ENCODE measurements at places on chromosomes 16 and 17.

- no peak for DNase-seq
These were observed 180.7 kb downstream of the MAP2K4 start for GRCh38 chr17:12201294-12201880.

DNA sequence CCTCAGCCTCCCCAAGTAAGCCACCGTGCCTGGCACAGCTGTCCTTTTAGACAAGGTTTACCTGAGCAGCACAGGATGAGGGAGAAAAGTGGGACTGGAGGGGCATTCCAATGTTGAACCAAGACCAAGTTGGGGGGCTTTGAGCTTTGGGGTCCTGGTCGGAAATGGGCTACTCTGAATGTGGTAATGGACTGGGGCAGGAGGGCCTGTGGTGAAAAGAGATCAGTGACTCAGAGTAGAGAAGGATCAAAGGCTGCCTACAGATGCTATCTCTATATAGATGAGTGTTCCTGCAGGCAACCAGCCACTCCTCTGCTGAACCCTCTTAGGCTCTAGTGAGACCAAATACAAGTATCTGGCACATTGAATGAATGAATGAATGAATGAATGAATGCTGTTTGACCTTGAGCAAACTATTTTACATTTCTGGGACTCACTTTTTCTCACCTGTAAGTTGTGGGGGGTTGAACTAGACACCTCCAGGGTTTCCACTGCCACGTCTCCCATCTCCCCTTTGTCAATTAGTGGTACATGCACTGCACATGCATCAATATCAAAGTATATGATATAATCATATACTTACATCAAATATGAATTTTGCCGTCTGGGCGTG lies 26.3 kb upstream of the ETV4 start:
- DNase-seq: no peak

- no peak for DNase-seq
These were observed 7.1 kb downstream of the NUDT16L1 start for GRCh38 chr16:4700380-4700996.

DNA sequence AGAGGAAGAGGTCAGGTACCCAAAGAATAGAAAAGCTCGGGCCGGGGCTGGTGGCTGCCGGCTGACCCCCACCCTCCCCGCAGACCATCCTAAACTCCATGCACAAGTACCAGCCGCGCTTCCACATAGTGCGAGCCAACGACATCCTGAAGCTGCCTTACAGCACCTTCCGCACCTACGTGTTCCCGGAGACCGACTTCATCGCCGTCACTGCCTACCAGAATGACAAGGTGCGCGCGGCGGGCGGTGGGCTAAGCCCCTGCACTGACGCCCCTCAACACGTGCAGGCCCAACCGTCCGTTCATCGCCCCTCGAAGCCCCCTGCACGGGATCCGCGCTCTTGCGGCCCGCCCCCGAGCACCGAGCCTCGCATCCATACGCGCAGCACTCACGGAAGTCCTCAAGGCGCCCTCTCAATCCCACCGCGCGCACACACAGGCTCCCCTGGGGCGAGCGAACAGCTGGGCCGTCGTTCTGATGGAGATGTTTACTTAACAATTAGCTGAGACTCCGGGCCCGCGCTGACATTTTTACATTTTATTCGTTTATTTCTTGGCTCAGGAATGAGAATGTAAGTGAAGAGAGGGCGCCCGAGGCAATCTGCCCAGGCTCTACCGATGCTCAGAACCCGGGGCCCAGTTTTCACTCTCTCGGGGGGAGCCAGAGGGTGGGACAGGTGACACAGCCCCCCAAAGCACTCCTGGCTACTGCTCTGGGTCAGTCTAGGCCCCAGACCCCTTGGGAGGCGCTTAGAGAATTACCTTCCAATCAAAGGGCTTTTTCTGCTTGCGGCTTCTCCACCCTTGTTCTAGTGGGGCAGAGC lies 3.5 kb downstream of the TBX2 start:
- DNase-seq: no peak

- no peak for DNase-seq
These were observed 12.9 kb downstream of the ITGAX start for GRCh38 chr16:31367853-31368252.

- no peak for DNase-seq
These were observed 1.7 kb upstream of the DBNDD1 start for GRCh38 chr16:90020838-90021382.

GRCh38 chr17:6061290-6061689 lies 8.9 kb upstream of the WSCD1 start:
- no peak for DNase-seq

GRCh38 chr17:75301502-75302206 lies 12.4 kb upstream of the SLC25A19 start:
- no peak for DNase-seq

GRCh38 chr17:75878174-75878998 lies at the start of gene TRIM47:
TSS of gene TRIM47 (minus strand) at chr17:75878581. CDS start at chr17:75878548, 33 bp downstream.
- DNase-seq: no peak

DNA sequence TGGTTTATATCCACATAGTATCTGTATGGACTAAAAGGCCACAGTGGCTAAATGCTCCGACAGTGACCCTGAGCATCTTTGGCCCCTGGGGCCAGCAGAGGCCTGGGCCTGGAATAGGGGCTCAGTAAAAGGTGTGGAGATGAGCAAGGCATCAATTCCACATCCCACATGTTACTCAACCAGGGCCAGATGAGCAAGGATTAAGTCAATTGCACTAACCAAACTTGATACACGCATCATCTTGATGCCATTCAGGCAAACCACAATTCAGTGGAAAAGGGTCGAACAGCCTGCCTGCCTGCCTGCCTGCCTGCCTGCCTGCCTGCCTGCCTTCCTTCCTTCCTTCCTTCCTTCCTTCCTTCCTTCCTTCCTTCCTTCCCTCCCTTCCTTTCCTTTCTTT lies 53.5 kb upstream of the DNAJA2 start:
- DNase-seq: no peak

DNA sequence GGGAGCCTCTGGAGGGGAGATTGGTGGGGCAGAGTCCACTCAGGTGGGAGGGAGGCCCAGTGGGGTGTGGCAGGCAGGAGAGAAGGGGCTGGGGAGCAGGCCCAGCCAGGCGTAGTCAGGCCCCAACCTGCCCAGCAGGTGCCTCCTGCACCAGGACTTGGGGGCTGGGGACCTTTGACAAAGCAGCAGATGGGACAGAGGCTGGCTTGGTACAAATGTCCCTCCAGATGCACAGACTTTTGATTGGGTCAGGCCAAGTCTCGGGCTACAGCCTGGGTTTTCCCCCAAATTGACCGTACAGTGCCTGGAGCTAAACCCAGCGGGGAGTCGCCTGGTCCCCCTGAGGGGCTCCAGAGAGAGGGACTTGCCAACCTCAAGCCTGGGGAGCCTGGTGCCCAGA lies 411 bp downstream of the GGT6 start:
- no peak for DNase-seq

GRCh38 chr16:53092284-53092683 lies 37.5 kb downstream of the CHD9 start:
- DNase-seq: no peak

GRCh38 chr16:56348168-56349085 lies 76.9 kb downstream of the AMFR start:
- no peak for DNase-seq

GRCh38 chr17:65292430-65292829 lies 155.3 kb downstream of the RGS9 start:
- DNase-seq: no peak

GRCh38 chr16:72788269-72788809 lies 259.6 kb downstream of the ZFHX3 start:
- no peak for DNase-seq

GRCh38 chr16:72174726-72175125 lies 2.8 kb upstream of the PMFBP1 start:
- DNase-seq: no peak

- no peak for DNase-seq
These were observed 407.9 kb downstream of the SOX9 start for GRCh38 chr17:72528683-72529082.

DNA sequence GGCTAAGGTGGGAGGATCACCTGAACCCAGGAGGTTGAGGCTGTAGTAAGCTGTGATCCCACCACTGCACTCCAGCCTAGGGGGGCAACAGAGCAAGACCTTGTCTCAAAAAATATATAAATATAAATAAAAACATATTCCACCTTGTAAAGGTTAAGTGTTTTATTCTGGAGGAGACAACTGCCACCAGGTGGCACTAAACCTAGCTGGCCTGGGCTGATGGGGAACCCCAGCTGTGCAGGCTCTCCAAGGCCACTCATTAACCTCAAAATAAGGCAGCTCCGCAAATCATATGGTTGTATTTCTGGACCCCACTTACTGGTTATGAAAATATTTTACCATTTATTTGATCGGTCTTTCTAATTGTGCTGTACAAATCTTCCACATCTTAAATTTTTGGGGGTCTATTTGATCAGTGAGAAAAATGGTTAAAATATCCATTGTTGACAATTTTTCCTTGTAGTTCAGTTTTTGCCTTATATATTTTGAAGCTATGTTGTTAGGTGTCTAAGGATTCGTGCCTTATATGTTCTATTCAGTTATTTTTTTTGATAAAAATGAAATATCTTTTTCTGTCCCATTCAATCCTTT lies 8.5 kb upstream of the ICAM2 start:
- peak; percentile 75 for DNase-seq

- no peak for DNase-seq
These were observed 3.1 kb upstream of the CIAO3 start for GRCh38 chr16:743794-744500.

DNA sequence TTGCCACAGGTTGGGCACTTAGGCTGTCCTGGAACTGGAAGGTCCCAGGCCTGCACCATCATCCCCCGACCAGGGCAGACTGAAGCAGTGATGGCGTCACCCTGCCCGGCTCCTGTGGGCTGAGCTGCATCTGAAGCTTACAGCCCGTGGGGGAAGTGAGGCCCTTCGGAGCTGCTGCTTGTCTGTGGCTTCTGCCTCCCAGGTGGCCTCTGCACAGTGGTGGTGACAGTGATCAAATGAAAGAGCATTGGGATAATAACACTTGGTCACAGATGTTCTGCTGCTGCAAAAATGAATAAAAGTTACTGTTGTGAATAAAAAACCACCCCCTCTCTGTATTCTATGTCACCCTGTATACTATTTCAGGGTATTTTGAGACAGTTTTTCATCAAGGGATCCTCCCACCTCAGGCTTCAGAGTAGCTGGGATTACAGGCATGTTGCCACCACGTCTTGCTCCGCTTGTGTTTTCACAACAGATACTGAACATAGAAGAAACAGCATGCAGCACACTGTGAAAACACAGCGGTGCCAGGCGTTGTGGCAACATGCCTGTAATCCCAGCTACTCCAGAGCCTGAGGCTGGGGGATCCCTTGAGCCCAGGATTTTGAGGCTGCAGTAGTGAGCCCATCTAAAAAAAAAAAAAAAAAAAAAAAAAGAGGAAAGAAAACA lies 165.0 kb downstream of the LGALS9B start:
- DNase-seq: no peak

DNA sequence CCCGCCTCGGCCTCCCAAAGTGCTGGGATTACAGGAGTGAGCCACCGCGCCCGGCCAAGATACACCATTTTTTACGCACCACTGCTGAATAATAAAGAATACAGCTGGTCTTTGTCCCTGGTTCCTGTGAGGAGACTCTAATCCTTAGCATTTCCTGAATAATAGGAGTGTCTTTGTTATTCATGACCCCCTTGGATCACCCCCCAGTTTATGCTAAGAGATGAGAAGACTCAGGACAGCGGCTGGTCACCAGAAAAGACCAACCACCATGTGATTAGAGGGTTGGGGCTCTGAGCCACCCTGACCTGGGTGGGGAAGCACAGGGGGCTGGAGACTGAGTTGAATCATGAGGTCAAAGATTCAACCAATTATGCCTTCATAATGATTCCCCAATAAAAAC lies 17.3 kb downstream of the PHLPP2 start:
- DNase-seq: no peak

GRCh38 chr17:68794636-68795434 lies 160.4 kb downstream of the ABCA8 start:
- no peak for DNase-seq

DNA sequence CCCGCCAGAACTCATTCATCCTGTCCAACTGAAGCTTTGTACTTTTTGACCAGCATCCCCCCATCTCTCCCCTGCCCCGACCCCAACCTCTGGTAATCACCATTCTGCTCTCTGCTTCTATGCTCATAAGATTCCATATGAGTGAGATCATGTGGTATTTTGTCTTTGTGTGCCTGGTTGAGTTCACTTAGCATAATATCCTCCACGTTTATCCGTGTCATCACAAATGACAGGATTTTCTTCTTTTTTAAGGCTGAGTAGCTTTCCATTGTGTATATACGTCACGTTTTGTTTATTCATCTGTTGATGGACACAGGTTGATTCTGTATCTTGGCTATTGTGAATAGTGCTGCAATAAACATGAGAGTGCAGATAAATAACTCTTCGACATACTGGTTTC lies 278.9 kb downstream of the SNX29 start:
- no peak for DNase-seq

DNA sequence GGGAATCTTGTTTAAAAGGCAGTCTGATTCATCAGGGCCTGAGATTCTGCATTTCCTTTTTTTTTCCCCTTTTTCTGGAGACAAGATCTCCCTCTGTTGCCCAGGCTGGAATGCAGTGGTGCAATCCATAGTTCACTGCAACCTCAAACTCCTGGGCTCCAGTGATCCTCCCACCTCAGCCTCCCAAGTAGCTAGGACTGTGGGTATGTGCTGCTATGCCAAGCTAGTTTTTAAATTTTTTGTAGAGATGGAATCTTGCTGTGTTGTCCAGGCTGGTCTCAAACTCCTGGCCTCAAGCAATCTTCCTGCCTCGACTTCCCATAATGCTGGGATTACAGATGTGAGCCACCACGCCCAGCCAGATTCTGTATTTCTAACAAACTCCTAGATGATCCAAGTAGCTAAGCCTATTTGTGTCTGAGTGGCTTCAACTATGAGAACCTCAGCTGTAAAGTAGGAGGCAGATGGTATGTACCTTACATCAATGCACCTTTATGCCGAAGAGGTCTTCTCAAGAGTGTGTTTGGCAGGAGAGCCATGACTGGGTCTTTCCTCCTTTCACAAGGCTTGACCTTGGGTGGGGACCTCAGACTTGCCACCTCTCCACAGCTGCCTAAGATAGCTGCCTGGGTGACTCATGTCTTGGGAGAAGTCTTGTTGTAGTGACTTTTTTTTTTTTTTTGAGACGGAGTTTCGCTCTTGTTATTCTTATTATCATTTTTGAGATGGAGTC lies 10.9 kb downstream of the LDAF1 start:
- no peak for DNase-seq

DNA sequence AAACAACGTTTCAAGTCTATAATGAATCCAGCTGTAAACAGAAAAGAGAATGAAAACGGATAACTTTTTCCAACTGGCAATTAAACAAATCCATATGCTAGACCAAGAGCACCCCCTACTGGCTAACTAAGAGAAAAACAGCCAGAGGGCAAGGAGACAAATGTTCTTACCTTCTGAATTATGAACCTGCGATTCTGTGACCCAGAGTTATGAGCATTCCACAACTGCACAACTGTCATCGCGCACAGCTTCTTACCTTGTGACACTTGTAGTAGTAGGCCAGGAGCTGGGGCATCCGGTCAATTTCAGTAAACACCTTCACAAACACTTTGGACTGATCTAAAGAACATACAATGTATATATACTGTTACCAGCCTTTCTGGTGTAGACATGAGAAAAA lies 18.6 kb downstream of the COG7 start:
- DNase-seq: peak; percentile 7

- DNase-seq: no peak
These were observed 10.9 kb downstream of the OGFOD1 start for GRCh38 chr16:56462064-56462796.

GRCh38 chr16:85615014-85615851 lies 2.1 kb downstream of the GSE1 start:
- no peak for DNase-seq
